ENCODE measurements at places on chromosomes 7 and 10.

- DNase-seq, result peak; percentile 90
These were observed 30.2 kb upstream of the ANKRD2 start for GRCh38 chr10:97542169-97543024.

DNA sequence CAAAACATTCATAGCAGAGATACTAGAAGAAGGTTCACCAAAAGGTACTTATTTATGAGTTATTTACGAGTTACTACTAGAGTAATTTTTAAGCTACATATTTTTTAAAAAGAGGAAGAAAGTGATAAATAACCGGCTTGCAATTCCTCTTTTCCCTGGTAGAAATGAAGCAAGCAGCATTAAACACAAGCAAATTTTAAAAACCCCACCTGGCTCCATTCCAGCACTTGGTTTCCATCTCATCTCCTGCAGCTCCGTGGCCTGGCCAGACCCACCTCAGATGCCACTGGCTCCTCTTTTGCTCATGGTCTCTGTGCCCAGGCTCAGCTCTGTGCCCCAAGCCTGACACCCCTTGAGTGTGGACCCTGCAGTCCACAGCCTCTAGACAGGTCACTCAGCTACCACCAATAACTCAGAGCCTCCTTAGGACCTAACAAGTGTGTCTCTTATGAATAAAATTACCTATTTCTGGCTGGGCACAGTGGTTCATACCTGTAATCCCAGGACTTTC, 479.5 kb downstream of the TNS3 start:
- DNase-seq, result no peak

GRCh38 chr7:33757563-33758165, 147.7 kb upstream of the BMPER start:
- DNase-seq, result peak; percentile 64

- DNase-seq, result no peak
These were observed 135.9 kb downstream of the ELAPOR2 start for GRCh38 chr7:86923527-86923926.

GRCh38 chr7:33357846-33358245, 228.5 kb downstream of the BBS9 start:
- no peak for DNase-seq

- DNase-seq, result no peak
These were observed 56.2 kb upstream of the OPN4 start for GRCh38 chr10:86598151-86598550.
